ENCODE measurements at places on chromosomes 4 and X.

DNA sequence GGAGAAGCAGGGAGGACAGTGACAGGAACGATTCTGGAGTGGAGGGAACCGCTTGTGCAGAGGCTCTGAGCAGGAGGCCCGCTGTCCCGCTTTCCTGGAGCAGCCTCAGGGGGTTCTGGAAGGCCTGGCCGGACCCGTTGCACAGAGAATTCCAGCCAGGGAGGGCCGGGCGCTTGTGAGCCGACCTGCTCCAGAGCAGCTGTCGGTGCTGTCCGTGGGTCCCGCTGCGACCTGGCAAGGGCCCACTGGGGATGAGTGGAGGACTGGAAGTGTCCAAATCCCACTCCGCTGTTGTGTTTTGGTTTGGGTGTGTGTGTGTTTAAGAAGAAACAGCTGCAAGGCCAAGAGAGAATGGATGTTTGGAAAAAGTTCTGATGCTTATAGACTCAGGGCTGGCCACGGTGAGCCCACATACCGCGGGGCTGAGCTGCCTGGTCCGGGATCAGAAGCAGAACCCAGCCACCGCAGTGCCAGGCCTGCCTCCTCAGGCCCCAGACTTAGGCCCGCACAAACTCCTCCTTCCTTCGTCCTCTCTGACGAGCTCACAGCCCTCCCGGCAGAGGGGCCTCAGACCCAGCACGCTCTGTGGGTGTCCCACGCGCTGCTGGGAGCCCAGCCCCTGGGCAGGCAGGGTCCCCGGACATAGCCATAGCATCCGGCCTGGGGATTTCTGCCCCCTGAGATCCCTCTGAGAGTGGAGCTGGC, 73.9 kb downstream of the HTRA3 start:
- no peak for DNase-seq

DNA sequence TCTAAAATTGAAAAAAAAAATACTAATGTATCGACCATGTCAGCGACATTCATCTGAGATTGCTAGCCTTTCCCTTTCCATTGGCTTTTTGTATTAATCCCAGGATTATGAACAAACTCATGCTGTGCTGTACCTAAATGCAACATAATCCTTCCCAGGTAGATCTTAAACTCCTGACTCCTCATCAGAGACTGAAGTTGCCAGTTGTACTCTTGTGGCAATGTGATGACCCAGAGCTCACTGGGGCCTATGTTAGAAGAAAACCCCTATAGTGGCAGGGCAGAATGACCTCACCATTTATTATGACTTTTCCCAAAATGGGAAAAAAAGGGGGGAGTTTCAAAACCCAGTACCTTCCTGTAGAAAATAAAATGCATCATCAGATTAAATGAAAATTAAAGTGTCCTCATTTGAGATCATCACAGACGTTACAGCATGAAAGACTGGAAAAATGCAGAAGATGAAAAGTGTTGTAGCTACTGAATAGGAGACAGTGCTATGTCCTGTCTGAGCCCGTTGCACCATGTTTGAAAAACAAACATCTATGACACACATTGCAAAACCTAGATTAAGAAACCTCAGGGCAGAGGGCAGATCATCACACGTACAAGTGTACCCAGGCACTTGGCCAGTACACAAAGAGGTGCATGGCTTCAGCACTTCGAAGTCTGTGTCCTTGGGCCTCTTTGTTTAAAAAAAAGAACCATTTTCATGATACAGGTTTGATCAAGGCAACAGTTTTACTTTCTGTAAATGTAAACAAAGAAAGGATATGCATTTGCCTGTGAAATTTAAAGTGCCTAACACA, 6.8 kb upstream of the ACSL4 start:
- no peak for DNase-seq

DNA sequence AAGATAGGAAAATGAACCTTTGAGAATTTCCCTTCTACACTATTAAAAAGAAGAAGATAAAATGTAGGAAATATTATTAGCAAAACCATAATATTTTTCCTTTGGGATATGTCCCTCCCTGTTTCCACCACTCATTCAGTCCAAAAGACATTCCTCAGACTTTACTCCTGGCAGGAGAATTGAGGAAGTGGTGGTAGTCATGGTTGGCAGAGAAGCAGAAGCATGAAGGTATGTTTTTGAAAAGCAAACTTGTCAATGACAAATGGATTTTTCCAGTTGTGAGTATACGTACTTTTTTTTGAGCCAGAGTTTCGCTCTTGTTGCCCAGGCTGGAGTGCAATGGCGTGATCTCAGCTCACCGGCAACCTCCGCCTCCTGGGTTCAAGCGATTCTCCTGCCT, 13.7 kb downstream of the STAG2 start:
- DNase-seq = no peak

- DNase-seq = no peak
Measured at GRCh38 chrX:72349190-72349589, 43.5 kb upstream of the CITED1 start.

DNA sequence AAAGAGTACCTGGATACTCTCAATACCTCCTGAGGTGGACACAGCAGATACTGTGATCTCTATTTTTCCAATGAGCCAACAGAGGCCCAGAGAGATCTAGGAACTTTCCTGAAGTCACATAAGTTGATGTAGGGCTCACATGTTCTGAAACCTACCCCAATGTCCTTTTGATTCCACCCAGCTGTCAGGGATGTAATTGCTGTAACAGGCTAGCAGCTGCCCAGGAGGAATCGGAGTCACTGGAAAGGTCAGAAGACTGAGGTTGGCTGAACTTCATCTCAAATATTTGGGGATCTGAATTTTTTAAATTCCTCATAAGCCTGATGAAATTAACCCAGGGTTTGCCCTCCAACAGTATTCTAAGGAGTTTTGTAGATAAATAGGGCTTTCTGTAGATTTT, 52.5 kb upstream of the PROM1 start:
- DNase-seq = no peak

- no peak for DNase-seq
Measured at GRCh38 chrX:111071542-111072277, 24.3 kb upstream of the PAK3 start.

- no peak for DNase-seq
Measured at GRCh38 chrX:17638731-17639130, 98.6 kb upstream of the SCML1 start.

DNA sequence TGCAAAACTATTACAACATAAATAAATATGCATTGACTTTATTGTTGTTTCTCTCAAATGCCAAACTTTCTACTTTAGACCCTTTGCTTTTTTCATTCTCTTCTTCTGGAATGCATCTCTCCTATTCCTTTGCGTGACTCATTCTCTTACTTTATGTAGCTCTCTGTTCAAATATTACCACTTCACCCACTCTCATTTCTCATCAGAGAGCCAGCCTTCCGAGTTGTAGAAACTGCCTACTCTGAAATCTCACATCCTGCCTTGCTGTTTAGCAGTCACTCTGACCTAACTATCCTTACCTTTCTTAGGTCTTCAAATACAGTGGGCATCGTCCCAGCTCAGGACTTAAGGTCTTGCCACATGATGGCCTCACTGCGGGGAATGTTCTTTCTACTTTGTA, 143.5 kb downstream of the GALNTL6 start:
- no peak for DNase-seq

Measured in NCI-H146 (cell line).